ENCODE measurements at places on chromosomes 16 and 17.
A peak's percentile ranks its signal among the peaks of the same experiment; 100 is the strongest.

DNA sequence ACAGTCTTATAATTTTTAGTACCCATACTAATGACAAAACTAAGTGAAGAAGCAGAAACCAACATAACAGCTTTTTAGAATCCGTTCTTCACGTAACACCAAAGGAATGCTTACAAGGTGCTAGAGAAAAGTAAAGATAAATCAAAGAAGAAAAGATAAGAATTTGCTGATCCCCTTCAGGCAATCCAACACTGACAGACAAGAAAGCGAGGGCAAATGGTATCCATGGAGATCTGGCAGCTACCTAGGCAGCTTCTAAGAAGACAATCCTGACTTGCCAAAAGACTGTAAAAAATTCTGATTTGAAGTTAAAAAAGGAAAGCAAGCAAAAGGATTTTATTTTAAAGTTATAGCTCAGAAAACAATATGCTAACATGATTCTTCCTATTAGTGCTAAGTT, 14.6 kb downstream of the BBS2 start:
- H3K36me3 ChIP-seq: peaks cover 77% of the 10 kb centered on the region
- no peak overlapping the region for H3K27ac ChIP-seq
- no peak for DNase-seq
- no peaks in the 10 kb centered on the region for H3K4me1 ChIP-seq
- H3K27me3 ChIP-seq: no peaks in the 10 kb centered on the region

- peak overlapping the region; percentile 76 for H3K27ac ChIP-seq
- H3K27me3 ChIP-seq: peaks cover 2% of the 10 kb centered on the region
- H3K36me3 ChIP-seq: no peaks in the 10 kb centered on the region
- DNase-seq: no peak
- H3K4me3 ChIP-seq: peak overlapping the region; percentile 47
These were observed 716 bp upstream of the HIC1 start for GRCh38 chr17:2054262-2054511.

GRCh38 chr16:81809567-81809966, 30.5 kb downstream of the PLCG2 start:
- no peaks in the 10 kb centered on the region for H3K4me1 ChIP-seq
- no peak for DNase-seq
- no peaks in the 10 kb centered on the region for H3K27me3 ChIP-seq

DNA sequence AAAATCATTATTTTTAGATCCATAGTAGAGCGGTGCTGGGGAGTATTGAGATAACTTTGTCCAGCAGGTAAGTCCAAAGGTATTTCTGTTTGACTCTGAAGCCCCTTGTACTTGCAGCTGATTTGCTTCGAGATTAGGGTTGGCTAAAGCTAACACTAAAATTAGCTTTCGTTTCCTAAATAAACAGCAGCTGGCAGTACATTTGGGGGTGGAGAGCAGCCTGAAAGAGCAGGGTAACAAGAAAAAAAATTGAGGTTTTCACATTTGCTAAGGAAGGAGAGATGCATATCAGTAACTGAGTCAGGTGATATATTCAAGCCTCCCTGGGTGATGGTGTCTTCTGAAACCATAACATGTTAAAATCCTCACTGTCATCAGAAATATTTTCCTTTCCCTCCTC, 37.4 kb upstream of the TMC5 start:
- no peaks in the 10 kb centered on the region for H3K36me3 ChIP-seq
- H3K27ac ChIP-seq: no peak overlapping the region
- DNase-seq: no peak

DNA sequence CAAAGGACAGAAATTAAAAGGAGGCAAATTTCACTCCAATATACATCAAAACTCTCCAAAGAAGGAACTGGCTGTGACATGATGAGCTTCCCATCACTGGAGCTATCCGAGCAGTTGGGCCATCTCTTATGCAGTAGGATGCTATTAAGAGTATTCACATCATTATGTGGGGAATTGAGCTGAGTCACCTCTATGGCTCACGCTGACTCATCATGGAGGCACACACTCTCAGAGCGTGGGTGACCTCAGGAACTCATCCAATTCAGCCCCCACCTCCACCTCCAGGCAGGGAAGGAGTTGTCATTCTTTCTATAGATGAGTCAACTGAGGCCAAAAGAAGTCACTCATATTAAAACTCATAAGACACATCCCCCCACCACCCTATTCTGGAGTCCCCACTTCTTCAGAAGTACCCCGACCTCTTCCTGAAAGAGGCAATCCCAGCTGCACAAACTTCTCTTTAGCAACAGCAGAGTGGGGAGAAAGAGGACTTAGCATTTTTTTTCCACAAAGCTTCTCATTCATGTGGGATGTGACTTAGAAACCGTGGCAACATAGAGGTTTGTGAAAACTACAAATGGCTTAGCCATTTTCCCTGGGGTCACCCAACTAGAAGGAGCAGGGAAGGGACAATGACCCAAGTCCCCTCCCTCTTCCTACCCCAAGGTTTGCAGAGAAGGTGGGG, 32.5 kb downstream of the ABCC12 start:
- no peaks in the 10 kb centered on the region for H3K4me1 ChIP-seq
- H3K4me3 ChIP-seq: no peak overlapping the region
- peaks cover 10% of the 10 kb centered on the region for H3K27me3 ChIP-seq
- DNase-seq: no peak

- H3K27ac ChIP-seq: no peak overlapping the region
- H3K27me3 ChIP-seq: peaks cover 9% of the 10 kb centered on the region
- DNase-seq: no peak
- H3K36me3 ChIP-seq: no peaks in the 10 kb centered on the region
These were observed 6.0 kb upstream of the GRB2 start for GRCh38 chr17:75411328-75412067.

DNA sequence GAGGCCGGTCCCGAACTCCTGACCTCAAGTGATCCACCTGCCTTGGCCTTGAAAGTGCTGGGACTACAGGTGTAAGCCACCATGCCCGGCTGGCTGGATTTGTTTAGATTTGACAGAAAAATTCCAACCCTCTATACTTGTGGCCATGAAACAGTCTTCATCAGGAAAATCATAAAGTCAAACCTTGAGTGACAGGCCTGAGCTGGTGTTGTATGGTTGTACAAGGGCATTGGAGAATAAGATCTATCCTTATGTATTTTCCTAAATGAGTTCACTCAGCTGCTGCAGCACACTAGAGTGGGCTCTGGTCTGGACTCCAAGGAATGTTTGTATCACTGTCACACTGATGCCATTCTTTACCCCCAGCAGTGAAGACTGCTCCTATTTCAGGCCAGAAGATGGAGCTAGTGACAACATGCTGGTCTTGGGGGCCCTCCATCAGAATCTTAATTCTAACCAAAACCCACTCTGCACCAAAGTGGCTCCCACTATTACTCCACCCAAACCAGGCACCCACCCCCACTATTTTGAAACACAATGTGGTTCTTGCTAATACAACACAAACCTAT, 27.4 kb downstream of the SNX11 start:
- no peak for DNase-seq
- no peaks in the 10 kb centered on the region for H3K27me3 ChIP-seq
- H3K27ac ChIP-seq: no peak overlapping the region
- no peak overlapping the region for H3K4me3 ChIP-seq
- H3K4me1 ChIP-seq: no peaks in the 10 kb centered on the region

- H3K4me3 ChIP-seq: no peak overlapping the region
- H3K27ac ChIP-seq: no peak overlapping the region
- no peaks in the 10 kb centered on the region for H3K4me1 ChIP-seq
- no peaks in the 10 kb centered on the region for H3K36me3 ChIP-seq
- H3K27me3 ChIP-seq: no peaks in the 10 kb centered on the region
These were observed 32.2 kb downstream of the HSD17B2 start for GRCh38 chr16:82067042-82067803.

- no peaks in the 10 kb centered on the region for H3K27me3 ChIP-seq
- H3K4me1 ChIP-seq: peaks cover 18% of the 10 kb centered on the region
- H3K27ac ChIP-seq: no peak overlapping the region
- no peak overlapping the region for H3K4me3 ChIP-seq
- DNase-seq: no peak
These were observed 18.5 kb upstream of the HEXD start for GRCh38 chr17:82399601-82400101.

GRCh38 chr17:70905796-70906195, 736.5 kb downstream of the KCNJ2 start:
- H3K27ac ChIP-seq: no peak overlapping the region
- H3K4me1 ChIP-seq: no peaks in the 10 kb centered on the region
- DNase-seq: no peak
- no peaks in the 10 kb centered on the region for H3K27me3 ChIP-seq
- H3K4me3 ChIP-seq: no peak overlapping the region

DNA sequence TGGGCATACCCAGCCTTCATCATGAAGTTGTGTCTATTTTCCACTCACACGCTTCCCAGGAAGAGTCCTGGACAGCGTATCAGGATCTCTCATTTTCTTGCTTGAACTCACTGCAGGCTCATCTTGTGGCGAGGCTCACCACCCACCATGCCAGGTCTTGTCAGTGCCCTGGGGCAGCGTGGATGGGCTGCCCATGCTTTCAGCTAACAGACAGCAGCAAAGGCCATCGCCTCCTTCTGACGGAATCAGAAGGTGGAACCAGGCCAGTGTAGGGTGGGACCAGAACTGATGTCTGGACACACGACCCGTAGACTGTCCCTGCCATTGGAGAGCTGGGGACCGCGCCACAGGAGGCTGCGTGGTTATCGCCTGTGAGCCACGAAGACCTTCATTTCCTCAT, 169.4 kb downstream of the FOXL1 start:
- no peak overlapping the region for H3K4me3 ChIP-seq
- no peaks in the 10 kb centered on the region for H3K4me1 ChIP-seq
- no peaks in the 10 kb centered on the region for H3K36me3 ChIP-seq
- DNase-seq: no peak

- no peaks in the 10 kb centered on the region for H3K27me3 ChIP-seq
- no peaks in the 10 kb centered on the region for H3K4me1 ChIP-seq
- H3K27ac ChIP-seq: no peak overlapping the region
- DNase-seq: no peak
These were observed 266.2 kb downstream of the UTP18 start for GRCh38 chr17:51526507-51526906.

DNA sequence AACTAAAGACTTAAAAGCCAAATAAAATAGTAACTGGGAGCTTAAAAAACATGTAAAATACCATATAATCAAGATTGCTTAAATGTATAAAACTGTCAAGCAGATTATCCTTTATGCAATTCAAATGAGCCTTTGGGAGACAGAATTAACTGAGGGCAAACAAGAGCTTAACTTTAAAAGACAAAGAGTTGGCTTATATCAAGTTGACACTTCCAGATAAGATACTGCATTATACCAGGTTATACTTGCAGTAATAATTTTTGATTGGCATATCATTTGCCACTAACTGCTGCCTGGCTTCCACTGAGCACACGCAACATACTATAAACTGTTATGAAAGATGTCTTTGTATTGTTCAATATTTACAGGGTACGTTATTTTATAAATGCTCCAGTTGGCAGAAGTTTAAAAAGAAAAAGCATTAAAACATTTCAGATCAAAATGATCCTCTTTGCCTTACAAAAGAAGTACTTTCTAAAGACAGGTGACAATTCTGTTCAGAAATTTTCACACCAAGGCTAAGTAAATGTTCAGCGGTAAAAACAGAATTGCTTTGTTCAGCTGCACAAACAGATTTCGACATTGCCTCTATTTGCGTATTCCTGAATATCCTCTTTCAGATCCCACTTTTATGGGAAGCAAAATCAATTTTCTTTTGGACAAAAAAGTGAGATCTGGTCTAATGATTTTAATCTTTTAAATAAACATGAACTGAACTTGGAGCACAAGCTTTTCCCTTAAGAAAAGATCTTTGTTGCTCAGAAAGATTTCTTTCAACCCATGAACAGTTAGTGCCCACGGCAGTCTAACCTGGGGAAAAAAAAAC, 50.7 kb downstream of the TOX3 start:
- H3K4me1 ChIP-seq: no peaks in the 10 kb centered on the region
- no peaks in the 10 kb centered on the region for H3K36me3 ChIP-seq
- no peak overlapping the region for H3K27ac ChIP-seq
- H3K27me3 ChIP-seq: no peaks in the 10 kb centered on the region
- DNase-seq: no peak
- no peak overlapping the region for H3K4me3 ChIP-seq

DNA sequence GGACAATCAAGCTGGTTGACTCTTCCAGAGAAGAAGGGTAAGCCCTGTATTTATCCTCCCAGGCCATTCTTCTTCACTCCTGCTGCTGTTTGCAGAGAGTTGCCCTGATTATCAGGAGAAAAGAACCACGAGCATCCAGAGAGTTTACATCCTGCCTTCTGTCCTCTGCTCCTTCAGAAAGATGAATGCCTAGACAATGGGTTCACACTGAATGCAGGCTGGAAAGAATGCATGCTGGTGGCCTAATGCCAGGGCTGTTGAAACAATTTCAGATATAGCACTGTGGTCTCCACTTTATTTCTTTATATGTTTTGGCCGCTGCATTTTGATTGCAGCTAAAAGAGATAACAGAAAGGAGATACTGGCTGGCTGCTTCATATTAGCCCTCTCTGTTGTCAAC, 21.2 kb upstream of the HAS3 start:
- no peaks in the 10 kb centered on the region for H3K27me3 ChIP-seq
- no peak for DNase-seq
- H3K4me3 ChIP-seq: no peak overlapping the region
- no peak overlapping the region for H3K27ac ChIP-seq
- no peaks in the 10 kb centered on the region for H3K4me1 ChIP-seq
- H3K36me3 ChIP-seq: peaks cover 23% of the 10 kb centered on the region

GRCh38 chr17:83012868-83013778, 66.3 kb upstream of the METRNL start:
- no peaks in the 10 kb centered on the region for H3K36me3 ChIP-seq
- H3K4me3 ChIP-seq: no peak overlapping the region
- H3K4me1 ChIP-seq: no peaks in the 10 kb centered on the region
- H3K27ac ChIP-seq: no peak overlapping the region

GRCh38 chr16:73549984-73550631, 502.2 kb upstream of the ZFHX3 start:
- H3K4me1 ChIP-seq: no peaks in the 10 kb centered on the region
- no peak overlapping the region for H3K27ac ChIP-seq
- H3K4me3 ChIP-seq: no peak overlapping the region
- DNase-seq: no peak
- peaks cover 6% of the 10 kb centered on the region for H3K27me3 ChIP-seq

GRCh38 chr16:62712566-62712965, 676.3 kb upstream of the CDH8 start:
- H3K4me3 ChIP-seq: no peak overlapping the region
- H3K36me3 ChIP-seq: no peaks in the 10 kb centered on the region
- no peak overlapping the region for H3K27ac ChIP-seq
- DNase-seq: no peak
- H3K4me1 ChIP-seq: no peaks in the 10 kb centered on the region

- H3K36me3 ChIP-seq: peaks cover 11% of the 10 kb centered on the region
- H3K4me3 ChIP-seq: peak overlapping the region; percentile 91
- no peaks in the 10 kb centered on the region for H3K27me3 ChIP-seq
These were observed 736 bp downstream of the CNP start for GRCh38 chr17:41967141-41967920.

Measured in T-cell (primary cell).